A673 (cell line): ENCODE measurements at places on chromosomes 1 and 21.

GRCh38 chr1:22683547-22683946, 27.1 kb upstream of the EPHB2 start:
- no peaks in the 10 kb centered on the region for H3K27me3 ChIP-seq
- H3K36me3 ChIP-seq: no peaks in the 10 kb centered on the region
- no peak for DNase-seq
- H3K4me1 ChIP-seq: peaks cover 8% of the 10 kb centered on the region
- no peak overlapping the region for H3K4me3 ChIP-seq
- H3K27ac ChIP-seq: no peak overlapping the region

DNA sequence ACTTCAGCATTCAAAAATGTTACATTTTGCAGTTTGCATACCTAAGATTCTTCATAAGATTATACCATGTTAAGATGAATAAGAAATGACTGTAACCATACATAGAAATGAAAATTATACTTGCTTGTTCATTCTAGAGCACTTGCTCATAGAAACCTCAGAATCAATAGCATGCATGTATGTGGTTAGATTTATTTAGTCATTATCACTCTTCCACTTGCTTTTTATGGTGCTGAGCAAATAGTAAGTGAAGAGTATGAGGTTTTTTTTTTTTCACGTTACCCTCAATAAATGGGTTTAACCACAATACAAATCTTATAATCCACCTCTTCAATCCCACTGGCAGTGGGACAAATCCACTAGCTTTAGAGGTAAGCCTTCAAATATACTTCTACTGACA, 84.7 kb downstream of the LRRC53 start:
- H3K27ac ChIP-seq: no peak overlapping the region
- H3K4me1 ChIP-seq: no peaks in the 10 kb centered on the region
- H3K4me3 ChIP-seq: no peak overlapping the region
- no peak for DNase-seq

DNA sequence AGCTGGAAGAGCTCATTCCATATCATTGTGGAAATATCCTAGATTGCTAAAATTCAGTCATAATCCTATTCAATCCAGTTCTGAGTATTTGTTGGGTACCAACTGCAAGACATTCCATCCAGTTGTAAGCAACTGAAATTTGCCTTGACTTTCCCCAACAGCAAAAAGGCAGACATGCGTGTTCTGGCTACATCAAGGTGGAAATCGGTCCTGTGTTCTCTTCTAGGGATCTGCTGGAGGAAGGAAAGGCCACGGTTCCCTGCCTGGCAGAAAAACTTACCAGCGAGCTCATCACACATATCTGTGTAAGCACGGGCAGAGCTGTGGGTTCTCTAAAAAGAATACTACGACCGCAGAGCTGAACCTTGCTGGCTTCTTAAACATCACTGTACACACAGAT, 17.5 kb downstream of the MX1 start:
- H3K4me1 ChIP-seq: no peaks in the 10 kb centered on the region
- H3K27me3 ChIP-seq: no peaks in the 10 kb centered on the region
- no peak overlapping the region for H3K4me3 ChIP-seq
- H3K27ac ChIP-seq: no peak overlapping the region

GRCh38 chr1:109924316-109924715, 13.7 kb downstream of the CSF1 start:
- no peaks in the 10 kb centered on the region for H3K27me3 ChIP-seq
- H3K36me3 ChIP-seq: no peaks in the 10 kb centered on the region
- DNase-seq: no peak
- no peak overlapping the region for H3K4me3 ChIP-seq
- H3K4me1 ChIP-seq: no peaks in the 10 kb centered on the region
- no peak overlapping the region for H3K27ac ChIP-seq
